Inflammatory macrophage treated with lipopolysaccharide for 4 hours (primary cell): ENCODE measurements at places on chromosomes 13 and 19.

- peak; percentile 91 for DNase-seq
Measured at GRCh38 chr13:89401264-89401675, 1730.1 kb downstream of the SLITRK5 start.

DNA sequence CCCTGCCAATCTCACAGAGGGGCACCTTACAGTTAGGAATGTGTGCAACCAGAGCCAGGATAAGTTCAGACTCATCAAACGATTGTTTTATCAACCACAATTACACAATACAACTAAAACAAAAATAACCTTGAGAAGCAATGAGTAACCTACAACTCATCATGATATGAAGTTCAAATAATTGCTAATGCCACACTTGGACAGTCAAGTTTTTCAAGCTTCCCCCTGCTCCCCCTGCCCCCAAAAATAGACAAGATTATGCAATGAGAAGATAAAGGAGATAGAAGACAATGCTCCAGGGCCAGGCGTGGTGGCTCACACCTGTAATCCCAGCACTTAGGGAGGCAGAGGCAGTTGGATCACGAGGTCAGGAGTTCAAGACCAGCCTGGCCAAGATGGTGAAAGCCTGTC is 13.6 kb upstream of the KPNA3 start:
- DNase-seq: no peak

DNA sequence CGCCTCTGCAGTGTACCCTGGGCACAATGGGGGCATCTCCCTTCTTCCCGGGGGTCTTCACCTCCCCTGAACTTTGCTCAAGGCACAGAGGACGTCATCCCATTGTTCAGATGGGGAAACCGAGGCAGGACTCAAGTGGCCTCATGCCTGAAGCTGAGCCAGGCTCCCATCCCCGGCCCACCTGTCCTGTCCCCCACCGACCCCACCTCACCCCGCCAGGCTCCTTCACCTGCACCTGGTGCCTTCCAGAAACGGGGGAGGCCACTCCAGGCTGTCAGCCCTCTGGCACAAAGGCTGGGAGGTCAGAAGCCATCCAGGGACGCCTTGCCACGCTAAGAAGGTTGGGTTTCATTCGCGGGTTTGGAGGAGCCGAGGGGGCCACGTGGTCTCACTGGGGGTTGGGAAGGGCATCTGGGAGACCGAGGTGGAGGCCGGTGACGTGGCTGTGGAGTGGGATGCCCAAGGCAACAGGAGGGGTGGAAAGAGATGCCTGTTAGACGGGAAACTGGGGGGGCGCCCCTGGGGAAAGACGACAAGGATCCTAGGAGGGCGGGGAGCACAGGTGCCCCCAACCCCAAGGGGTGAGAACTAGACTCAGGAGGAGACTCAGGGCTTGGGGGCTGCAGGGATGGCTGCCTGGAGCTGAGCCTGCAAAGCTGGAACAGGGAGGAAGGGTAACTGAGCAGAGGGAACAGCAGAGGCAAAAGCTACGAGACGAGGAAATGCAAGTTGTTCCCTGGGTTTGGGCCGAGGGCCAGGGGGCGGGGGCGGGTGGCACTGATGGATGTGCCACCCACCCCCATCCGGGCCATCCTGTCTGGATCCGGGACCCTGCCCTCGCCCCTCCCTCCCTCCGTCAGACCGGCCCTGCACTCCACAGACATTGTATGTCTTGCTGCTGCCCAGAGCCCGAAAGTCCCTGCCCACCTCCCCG is 6.0 kb upstream of the TCF3 start:
- DNase-seq: no peak

DNA sequence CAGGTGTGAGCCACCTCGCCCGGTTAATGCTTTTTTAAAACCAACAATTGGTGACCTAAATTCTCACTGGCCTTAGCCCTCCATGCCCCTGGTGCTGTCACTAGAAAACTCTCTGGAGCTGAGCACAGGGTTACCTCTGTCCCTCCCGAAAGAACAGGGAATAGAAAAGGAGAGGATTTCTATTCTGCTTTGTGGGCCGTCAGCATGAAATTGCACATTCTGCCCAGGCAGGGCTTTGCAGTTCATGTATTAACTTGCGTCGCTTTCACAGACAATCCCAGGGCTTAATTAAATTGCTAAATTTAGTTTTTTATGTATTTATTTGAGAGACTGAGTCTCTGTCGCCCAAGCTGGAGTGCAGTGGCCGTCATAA is 583 bp upstream of the ZNF480 start:
- DNase-seq: no peak

DNA sequence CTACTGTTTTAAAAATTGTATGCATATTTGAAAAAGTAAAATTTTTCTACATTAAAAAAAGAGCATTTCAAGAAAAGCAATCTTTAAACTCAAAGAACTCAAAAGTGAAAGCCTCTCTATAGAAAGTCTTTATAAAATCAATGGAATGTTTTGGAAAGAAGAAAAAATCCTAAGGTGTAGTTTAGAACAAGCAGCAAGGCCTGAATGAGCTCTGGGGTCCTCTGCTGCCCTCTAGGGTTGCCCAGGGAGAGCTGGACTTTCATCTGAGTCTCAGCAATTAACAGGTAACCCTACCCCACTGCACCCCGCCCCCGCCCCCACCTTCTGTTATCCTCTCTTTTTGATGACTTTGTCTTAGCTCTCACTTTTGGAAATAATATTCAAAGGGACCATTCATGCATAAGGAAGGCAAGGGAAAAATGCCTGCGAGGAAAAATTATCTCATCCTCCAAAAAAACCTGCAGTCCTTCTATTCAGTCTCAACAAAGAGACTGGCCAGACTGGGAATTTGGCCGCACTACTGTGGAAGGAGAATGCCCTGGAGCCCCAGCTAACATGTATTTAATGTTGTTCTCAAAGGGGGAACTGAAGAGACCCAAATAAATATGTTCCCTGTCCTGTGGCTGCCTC is 24.1 kb downstream of the SLC25A30 start:
- DNase-seq: peak; percentile 27

GRCh38 chr19:41694831-41695635 is 7.0 kb upstream of the CEACAM7 start:
- no peak for DNase-seq

GRCh38 chr19:44904426-44904994 is 1.1 kb upstream of the APOE start:
- no peak for DNase-seq

- DNase-seq: peak; percentile 80
Measured at GRCh38 chr13:42876270-42876714, 94.9 kb downstream of the FAM216B start.

- no peak for DNase-seq
Measured at GRCh38 chr19:8095354-8095886, 42.9 kb downstream of the CCL25 start.

DNA sequence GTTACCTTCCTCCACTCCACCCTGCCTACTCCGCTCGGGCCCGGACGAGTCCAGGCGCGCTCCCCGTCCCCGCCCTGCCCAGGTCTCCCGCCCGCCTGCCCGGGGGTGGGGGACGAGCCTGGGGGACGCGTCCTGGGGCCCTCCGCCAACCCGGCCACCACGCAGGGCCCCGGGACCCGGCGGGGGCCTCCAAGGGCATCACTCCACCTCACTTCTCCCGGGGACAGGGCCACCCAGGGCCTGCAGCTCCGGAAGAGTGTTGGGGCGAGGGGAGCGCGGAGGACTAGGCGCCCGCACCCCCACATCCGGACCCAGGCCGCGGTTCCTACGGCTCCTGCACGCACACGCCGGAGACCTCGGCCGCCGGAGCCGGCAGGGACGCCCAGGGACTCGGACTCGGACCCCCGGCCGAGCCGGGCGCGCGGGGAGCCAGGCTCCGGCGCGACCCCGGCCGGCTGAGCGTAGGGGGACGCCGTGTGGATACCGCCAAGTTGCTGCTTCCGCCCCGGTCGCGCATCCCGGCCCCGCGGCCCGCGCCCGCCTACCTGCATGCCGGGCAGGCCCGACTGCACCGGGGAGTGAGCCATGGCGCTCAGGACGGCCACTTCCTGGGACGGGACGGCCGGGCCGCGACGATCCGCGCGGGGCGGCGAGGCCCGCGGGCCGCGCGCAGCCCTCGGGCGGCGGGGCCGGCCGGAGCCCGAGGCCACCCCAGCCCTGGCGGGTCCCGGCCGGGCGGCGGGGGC is 534 bp downstream of the STK24 start:
- DNase-seq: peak; percentile 44

GRCh38 chr19:55304980-55305379 is 20.2 kb downstream of the TMEM150B start:
- DNase-seq: no peak

DNA sequence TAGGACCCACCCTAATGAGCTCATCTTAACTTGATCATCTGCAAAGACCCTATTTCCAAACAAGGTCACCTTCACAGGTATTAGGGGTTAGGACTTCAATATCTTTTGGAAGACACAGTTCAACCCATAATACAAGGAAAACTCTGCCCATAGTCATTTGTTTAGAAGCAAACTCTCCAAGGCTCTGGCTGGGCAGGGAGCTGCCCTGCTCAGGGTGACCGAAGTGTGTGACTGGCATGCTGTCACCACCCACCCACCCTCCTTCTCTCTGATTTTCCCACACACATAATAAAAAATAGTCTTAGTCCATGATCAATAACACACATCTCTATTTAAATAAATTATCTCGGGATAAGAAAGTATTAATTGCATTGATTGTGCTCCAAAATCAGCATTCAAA is 161.1 kb downstream of the KCTD15 start:
- no peak for DNase-seq

DNA sequence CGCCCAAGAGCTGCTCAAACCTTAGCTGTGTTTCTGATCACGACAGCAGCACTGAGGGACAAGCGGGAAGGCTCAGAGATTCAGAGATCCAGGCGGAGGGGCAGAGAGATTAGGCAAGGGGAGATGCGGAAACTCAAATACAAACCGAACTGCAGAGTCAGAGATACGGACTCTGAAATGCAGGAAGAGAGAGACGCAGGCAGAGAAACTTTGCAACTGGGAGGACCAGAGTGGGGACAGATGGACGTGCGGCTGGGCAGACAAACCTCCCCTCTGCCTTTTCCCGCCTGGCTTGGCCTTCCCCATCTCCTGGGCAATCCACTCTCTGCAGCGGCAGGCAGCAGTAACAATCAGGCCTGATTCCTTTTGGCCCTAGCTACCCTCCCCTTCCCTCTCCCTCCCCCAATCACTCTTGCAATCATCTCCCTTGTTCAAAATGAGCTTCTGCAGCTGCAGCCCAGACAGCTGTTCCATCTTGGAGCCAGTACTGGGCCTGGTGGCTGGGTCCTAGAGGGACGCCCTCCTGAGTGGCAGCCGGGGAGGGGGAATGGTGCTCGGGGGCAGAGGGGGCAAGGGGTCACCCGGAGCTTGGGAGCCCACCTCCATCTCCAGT is 29.7 kb downstream of the OLFM2 start:
- DNase-seq: no peak

DNA sequence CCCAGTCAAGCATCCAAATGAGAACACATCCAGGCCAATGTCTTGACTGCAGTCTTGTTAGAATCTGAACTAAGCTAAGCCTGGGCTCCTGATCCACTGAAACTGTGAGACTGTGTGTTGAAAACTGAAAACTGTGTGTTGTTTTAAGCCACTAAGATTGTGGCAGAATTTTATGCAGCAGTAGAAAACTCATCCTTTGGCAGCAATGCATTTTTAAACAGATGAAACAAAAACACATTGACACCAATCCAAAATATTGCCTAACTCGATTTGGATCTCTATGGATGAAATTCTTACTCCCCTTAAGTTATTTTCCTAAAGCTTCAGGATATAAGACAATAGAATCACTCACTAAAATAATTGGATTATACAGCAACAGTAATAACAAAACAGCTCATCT is 202.3 kb upstream of the KLF12 start:
- DNase-seq: no peak

DNA sequence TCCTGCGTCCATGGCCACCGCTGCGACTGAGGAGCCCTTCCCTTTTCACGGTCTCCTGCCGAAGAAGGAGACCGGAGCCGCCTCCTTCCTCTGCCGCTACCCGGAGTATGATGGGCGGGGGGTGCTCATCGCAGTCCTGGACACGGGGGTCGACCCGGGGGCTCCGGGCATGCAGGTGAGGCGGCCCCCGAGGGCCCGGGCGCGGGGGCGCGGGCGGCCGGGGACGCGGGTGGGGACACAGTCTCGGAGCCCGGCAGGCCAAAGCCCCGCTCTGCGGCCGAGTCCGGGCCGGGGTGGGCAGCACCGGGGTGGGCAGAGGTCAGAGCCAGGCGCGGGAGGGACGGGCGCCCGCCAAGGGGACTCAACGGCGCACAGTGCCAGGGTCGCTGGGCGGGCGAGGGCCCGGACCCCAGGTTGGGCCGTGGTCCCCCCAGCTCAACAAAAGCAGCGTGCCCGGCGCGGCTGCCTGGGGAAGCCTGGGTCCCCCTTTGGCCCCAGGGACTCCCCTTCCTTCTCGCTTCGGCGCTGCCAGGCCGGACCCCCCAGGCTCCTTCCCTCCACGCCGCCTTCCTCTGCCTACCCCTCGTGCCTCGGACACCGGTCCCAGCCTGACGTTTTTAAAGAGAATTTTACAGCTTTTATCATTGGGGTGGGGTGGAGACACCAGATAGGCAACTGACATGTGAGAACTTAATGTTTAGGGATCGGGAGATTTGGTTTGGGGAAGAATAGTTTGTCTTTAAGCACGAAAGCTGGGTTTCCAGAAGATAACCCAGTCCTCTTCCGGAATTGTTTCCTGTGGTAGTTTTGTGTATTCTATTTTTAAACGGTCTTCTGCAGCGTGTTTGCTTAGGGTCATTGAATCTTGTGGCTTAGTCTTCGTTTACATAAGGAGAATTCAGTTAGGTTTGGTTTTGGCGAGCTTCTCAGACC is 509 bp downstream of the TPP2 start:
- DNase-seq: peak; percentile 25

DNA sequence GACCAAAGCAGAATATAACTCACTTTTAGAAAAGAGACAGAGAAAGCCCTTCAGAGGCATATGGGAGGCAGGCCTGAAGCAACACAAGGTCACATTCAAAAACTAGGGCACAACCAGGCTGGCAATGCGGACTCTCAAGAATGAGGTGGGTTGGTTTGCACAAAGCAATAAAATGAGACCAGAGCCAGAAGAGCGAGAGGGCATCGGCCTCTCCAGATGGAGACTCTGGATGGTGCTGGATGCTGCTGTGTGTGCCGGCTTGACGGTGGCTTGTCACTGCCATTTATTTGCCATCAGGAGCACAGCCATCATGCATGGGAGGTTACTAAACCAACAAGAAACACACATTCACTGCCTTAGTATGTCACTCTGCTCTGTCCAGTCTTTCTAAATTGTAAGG is 649.4 kb downstream of the DIAPH3 start:
- DNase-seq: no peak

DNA sequence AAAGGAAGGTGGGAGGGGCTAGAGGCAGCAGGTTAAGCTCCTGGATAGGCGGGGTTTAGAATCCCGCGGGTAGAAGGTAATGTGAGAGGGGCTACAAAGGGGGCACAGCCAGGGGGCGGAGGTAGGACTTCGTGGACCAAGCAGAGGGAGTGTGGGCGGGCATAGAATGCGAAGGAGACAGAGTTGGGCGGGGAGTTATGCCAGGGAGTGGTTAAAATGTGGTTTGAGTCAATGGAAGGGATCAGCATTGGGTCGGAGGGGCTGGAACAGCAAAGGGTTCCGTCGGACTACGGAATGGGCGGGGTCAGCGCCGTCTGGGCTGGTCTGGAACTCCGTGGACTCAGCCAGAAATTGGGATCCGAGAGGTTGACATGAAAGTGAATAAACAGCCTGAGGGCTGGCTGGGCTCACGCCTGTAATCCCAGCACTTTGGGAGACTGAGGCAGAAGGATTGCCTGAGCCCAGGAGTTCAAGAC is 3.0 kb downstream of the LTBP4 start:
- DNase-seq: no peak

GRCh38 chr19:8501516-8501915 is 924 bp downstream of the PRAM1 start:
- DNase-seq: no peak
